ENCODE measurements at places on chromosomes 4 and X.

DNA sequence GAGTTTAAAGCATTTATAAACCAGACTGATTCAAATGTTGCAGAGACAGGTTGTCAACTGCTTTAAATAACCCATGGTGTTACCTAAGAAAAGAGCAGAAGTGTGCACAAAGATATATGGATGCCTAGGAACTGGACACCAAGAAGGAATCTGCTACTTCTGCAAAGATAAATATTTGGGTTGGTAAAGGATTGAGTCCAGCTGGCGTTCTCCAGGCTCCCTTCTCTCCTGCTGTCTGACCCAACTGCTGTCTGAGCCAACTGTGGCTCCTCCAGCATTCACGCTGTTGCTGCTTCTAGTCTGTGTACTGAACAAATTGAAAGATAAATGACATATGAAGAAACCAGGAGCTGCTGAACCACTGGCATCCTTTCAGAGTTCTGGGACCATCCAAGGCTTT lies 1167.8 kb upstream of the PRKX start:
- no peak for DNase-seq

DNA sequence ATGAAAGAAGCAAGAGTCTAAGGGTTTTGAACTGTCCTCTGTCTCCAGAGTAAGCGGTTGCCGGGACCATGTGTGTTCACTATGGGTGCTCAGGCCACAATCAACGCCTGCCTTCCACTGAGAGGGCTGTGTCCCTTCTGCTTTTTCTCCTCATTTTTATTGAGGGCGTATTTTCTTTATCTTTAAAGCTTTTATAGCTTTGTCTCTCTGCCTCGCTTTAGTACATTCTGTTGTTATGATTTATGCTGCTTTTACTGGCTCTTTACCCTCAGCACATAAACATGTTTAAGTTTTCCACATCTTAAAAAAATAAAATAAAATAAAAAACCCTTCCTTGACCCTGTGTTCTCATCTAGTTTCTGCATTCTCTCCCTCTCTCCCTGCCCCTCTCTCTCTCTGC lies 42.4 kb upstream of the ATP6AP2 start:
- DNase-seq: no peak

GRCh38 chr4:87838205-87838604 lies 5.4 kb downstream of the MEPE start:
- no peak for DNase-seq

DNA sequence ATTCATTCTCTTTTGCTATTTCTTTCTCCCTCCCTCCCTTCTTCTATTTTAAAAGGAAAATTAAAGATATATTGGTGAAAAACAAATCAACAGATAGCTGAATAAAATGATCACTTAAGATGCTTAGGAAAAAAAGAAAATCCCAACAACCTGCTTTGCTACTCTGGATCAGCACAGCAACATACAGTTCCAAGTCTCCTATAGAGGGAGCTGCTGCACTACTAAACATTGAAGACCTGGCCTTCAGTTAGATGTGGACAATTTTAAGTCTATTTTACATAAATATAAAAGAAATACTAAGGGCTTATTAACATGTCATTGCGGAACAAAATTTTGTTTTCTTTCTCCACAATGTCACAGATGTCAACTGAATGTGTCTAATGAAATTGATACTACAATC lies 226.4 kb downstream of the MAGEB5 start:
- DNase-seq: no peak

All from stimulated activated CD4-positive, alpha-beta T cell treated with anti-CD3 and anti-CD28 coated beads, TNF-alpha, amount 100 ng/mL, for 24 hours (primary cell).